ENCODE measurements at places on chromosomes 2 and 18.
A peak's percentile ranks its signal among the peaks of the same experiment; 100 is the strongest.

DNA sequence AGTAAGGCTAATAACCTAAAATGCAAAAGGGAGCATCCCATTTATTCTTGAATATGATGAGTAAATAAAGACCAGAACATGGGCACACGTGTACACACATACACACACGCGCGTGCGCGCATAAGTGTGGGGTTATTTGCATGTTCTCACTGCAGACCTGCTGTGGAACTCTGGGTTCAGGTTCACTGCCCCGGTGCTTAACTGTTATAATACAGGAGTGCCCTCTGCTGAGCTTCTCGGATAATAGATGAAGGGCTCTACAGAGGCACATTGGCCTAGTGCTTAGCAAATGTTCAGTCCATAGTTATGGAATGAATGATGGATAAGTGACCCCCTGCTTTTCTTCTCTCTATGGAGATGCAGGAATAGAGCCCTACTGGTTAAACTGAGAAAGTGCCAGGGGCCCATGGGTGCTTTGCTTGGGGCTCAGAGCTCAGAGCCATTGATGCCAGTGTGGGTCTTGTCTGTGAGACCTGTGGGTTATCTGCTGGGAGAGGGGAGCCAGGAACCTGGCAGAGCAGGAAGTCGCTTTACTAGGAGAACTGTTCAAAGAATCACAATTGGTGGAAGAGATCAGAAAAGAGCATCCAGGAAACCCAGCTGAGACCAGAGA lies 3.6 kb upstream of the ARL4C start:
- peak; percentile 52 for DNase-seq

DNA sequence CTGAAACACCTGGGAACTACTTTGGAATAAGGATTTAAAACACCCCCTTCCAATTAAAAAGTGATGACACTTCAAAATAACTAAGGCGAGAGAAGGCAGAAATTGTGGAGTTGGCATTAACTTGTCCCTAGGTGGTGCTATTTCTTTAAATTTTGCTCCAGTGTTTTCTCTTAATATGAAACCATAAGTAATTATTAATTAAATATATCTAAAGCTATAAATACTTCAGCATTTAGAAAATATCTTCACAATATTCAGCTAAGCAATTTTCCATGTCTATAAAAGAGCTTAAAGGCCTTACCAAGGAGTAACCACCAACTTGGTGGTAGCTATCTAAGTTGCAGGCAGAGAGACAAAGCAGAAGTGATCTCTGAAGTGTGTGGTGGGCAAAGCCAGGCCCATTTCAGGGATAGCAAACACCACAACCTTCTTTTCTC lies 186.8 kb upstream of the PGAP1 start:
- DNase-seq = no peak

GRCh38 chr2:113024764-113025163 lies 19.5 kb downstream of the IL36A start:
- no peak for DNase-seq

GRCh38 chr18:8835521-8835953 lies 130.2 kb downstream of the MTCL1 start:
- no peak for DNase-seq

GRCh38 chr2:13583609-13584008 lies 866.9 kb downstream of the TRIB2 start:
- no peak for DNase-seq

- DNase-seq = no peak
Observed at GRCh38 chr2:104430852-104431251, 423.1 kb upstream of the POU3F3 start.

DNA sequence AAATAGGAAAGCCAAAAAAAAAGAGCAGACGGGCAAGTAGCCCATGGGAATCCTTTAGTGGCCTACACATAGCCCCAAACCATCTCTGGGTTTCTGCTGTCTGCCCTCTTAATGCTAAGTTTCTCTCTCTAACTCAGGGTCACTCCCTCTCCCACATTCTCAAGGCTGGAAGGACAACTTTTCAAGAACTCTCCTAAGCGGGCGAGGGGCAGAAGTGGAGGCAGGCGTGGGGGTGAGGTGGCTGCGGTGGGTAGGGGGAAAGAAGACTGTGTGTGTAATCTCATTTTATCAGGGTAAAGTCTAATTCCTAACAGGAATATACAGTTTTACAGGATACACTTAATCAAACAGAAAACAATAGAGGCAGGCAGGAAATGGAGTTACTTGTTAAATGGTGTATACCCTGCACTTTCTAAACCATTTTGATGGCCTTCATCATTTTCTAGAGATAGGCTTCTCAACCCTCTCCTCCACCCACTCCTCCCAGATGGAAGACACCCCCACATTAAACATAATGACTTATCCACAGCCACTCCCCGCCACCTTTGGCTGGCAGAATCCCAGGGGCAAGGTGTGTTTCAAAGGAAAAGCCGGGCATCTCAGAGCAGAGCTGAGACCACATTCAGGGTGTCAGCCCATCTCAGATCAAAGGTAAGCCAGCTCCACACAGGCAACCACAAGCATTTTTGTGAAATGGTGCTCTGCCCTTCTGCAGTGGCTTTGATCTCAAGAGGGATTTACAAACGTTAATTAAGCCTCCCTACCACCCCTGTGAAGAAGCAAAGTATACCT lies 6.8 kb downstream of the SMAD7 start:
- DNase-seq = no peak

All from stimulated activated CD4-positive, alpha-beta T cell treated with anti-CD3 and anti-CD28 coated beads, Interleukin-1b, Interleukin-23, amount 100 ng/mL, for 1 hour (primary cell).